ENCODE measurements at places on chromosomes 16 and 17.

DNA sequence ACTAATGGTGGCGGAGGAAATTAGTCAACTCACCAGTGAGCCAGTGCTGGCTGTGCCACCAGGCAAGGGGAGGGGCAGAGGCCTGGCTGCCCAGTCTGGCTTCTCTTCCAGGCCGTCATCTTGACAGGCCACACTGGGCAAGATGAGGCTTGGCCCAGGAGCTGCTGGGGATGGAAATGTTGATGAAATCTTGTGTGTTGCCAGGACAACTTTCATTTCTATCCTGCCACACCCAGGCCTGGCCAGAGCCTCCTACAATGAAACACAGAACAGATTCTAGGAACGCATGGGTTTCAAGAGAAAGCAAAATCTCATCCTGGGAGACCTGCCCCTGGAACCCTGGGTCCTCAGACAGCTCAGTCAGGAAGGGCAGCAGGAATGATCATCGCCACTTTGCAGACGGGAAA is 9.3 kb downstream of the HEXIM2 start:
- DNase-seq: peak; percentile 54

- no peak for DNase-seq
Observed at GRCh38 chr17:1286379-1287106, 7.1 kb downstream of the TRARG1 start.

DNA sequence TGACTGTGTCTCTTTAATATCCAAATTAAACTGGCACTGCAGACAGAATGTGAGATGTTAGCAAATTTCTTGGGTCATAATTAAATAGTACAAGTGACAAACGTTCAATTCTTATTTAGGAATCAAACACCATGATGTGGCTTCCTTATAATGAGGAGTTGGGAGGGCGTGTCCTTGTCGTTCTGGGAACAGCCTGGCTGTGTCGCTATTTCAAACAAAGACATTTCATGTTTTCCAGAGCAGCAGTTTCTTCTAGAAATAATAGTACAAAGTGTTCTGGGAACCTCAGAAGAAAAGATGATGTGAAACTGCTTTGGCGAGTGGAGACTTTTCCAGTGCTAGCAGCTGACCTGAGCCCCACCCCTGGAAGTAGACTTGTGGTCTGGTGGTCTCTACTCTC is 301.7 kb upstream of the N4BP1 start:
- DNase-seq: no peak

DNA sequence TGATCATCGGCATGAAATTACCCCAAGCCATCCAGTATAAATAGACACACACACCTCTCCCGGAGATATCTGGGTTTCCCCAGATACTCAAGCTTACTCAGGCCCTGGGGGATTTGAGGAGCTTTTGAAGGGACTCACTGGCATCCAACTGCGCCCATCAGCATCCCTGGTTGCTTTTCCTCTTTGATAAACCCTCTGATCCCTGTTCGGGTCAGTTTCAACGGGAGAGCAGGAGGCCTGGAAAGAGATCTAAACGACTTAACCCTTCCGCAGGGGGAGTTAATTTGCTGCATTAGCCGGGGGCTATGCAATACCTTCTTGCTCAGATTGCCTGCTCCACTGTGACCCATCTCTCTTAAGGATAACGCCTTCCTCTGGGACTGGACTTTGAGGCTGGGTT is 76.6 kb downstream of the MAF start:
- no peak for DNase-seq

GRCh38 chr17:8125947-8126490 is 2.1 kb upstream of the HES7 start:
- DNase-seq: no peak

GRCh38 chr16:71919035-71919434 is 23.7 kb downstream of the IST1 start:
- no peak for DNase-seq
